Right ventricle myocardium inferior (tissue), 1 donor: ENCODE measurements at places on chromosomes 1 and 21. TPM values are rescaled to one million over a fixed set of nuclear protein-coding genes. Genes with fewer than 3 reads are reported as not detected.

Gene CNR2
- total RNA-seq: not detected

DNA sequence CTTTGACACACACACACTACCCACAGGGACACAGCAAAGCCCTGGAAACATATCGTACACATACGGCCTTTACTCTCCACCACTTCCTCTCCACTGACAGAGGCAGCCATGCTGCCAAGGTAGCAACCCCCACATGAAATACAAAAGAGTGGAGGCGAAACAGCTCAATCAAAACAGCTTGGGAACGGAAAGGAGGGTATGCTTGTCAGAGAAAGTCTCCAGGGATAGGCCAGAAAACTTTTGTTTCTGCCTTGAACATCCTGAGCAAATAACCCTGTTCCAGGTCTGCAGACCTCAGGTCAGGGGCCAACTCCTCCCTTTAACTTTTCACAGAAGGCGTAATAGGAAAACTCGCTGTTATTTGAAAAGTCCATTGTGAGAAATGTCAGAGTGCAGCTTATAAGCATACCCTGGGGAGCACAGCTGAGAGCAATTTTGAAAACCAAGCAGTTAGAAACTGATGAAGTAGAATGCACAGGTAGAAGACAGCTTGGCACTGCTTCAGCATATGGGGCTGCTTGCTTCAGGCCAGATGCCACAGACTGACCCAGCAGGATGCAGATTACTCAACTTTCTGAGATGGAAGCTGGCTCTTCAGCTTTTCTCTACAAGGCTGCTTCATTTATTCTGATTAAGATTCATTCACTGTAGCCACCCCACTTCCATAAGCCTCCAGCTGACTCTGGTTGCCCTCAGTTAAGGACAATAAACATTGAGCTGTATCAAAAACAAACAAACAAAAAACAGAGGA lies 18.0 kb downstream of the KIAA0319L start:
- DNase-seq: no peak

Gene OR14K1
- not detected for total RNA-seq

GRCh38 chr1:45340816-45341466 lies 701 bp upstream of the MUTYH start:
- no peak for DNase-seq

- no peak for DNase-seq
Measured at GRCh38 chr1:189941922-189942321, 535.7 kb downstream of the BRINP3 start.

Gene APOBEC4
- not detected for total RNA-seq

- no peak for DNase-seq
Measured at GRCh38 chr1:177600321-177600720, 369.5 kb downstream of the SEC16B start.

Gene OR2T2
- not detected for total RNA-seq

GRCh38 chr1:200670242-200671118 lies 773 bp upstream of the DDX59 start:
- no peak for DNase-seq

DNA sequence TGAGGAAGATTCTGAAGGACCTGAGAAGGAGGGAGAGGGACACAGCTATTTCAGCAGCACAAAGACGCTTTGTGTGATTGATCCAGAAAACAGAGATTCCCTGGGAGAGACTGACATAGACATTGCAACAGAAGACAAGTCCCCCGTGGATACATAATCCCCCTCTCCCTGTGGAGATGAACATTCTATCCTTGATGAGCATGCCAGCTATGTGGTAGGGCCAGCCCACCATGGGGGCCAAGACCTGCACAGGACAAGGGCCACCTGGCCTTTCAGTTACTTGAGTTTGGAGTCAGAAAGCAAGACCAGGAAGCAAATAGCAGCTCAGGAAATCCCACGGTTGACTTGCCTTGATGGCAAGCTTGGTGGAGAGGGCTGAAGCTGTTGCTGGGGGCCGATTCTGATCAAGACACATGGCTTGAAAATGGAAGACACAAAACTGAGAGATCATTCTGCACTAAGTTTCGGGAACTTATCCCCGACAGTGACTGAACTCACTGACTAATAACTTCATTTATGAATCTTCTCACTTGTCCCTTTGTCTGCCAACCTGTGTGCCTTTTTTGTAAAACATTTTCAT lies 161.3 kb upstream of the SGIP1 start:
- DNase-seq: no peak

DNA sequence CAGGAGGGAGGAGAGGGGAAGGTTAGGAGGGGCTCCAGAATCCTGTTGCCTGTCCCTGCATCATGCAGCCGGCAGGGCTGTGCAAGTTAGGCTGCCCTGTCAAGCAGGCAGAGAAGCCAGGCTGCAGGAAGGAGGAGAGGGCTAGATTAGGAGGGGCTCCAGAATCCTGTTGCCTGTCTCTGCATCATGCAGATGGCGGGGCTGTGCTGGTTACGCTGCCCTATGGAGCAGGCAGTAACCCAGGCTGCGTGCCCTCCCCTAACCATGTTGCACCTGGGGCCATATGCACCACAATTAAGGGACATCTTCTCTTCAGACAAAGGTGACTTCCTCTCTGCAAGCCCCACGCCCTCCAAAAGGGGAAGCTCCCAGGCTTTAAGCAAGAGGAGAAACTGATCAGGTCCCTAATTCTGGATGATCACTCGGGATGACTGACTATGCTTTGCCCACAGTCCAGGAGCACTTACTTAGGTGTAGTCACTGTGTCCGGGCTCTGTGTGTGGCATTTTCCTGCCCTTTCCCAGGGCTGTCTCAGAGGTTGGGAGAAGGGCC lies 457.4 kb downstream of the SETD4 start:
- DNase-seq: peak; percentile 49
